ENCODE measurements at places on chromosomes 2 and 18.

DNA sequence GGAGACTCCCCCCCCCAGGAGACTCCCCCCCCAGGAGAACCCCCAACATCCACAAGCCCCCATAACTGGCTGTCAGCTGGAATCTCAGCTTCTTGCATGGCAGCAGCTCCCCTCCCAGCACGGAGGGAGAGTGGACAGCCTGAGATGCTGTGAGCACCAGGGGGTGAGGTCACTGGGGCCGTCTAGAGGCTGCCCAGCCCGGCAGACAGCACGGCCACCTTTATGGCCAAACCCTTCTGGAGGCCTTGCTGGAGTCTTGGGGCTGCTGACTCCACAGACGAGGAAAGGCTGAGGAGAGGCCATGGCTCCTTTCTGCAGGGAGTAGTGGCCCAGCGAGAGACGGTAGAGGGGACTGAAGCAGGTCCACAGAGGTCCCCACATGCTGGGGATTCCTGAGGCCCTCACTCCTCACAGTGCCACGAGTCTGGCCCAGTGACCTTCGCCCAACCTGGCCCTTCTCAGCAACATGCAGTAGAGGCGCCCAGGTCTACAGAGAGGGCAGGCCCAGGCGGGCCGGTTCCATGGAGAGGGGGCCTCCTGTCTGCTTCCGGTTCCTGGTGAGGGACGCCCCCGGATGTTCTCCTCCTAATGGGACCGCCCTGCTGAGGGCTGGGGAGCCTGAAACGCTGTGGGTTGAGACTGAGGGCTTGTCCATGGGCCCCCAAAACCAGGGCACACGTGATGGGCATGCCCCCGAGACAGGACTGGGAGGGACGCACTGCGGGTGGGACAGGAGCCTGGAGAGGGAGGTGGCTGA, 122.6 kb upstream of the CTDP1 start:
- no peak for DNase-seq

DNA sequence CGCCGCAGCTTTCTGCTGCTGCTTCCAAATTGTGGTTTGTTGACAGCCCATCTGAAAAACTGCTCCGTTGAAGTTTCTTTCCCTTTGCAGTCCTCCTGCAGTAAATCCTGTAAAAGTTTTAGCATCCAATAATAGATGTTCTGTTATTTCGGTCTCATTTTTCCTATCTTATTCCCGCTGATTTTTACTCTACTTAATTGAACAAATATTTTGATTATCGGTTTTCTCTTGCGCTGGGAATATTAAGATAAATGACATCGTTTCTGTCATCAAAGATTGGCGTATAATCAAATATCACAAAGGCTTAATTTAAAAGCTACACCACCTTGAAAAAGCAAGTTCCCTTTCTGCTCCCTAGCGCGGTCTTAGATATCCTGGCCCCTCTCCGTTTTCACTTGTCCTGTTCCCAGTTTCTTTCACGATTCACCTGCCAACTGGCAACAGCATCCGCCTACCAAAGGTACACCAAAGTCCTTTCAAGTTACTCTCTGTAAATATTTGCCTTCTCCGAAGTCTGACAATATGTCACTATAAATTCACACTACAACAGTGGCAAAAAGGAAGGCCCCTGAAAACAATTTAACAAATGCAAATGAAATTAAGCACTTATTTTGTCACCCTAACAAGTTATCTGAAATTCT, 1.0 kb upstream of the STRN start:
- no peak for DNase-seq

GRCh38 chr2:96771796-96772618, 11.3 kb downstream of the CNNM4 start:
- DNase-seq: no peak

DNA sequence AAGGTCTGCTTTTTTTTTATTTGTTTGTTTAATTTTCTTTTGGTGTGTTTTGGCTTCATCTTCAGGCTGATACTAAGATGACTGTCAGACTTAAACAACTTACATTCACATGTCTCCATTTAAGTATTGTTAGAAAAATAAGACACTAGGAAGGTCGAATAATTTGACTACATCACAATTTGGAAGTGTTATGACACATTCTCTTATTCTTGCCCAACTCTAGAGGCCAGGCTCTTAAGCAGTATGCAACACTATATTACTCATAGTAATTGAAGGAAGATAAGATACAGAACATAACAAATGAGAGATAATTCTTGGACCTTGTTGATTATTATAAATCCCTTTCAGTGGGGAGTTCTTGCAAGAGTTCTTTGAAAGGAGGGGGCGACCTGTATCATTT, 295.3 kb upstream of the COL3A1 start:
- no peak for DNase-seq

DNA sequence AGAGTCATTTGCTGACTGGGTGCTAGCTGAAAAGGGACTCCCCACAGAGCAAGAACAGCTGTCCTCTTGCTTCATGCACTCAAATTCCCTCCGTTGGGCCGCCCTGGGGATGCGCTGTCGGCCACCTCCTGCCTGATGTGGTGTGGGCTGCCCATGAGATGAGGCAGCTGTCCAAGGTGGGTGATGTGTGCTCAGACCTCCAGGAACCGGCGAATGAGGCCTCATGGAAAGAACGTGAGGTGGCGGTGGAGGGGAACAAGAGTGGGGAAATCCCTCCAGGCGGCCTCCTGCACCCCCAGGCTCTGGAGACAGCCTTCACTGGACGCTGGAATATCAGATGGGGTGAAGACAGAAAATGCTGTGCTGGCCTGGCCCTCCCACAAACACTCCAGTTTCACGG, 79.8 kb downstream of the LONRF2 start:
- no peak for DNase-seq

- peak; percentile 86 for DNase-seq
These were observed at the start of the genes CCDC142 and TTC31 for GRCh38 chr2:74482801-74483674. Gene CCDC142, minus strand, starts transcription at chr2:74482998. Its CDS starts 161 bp downstream, at chr2:74482837. Gene TTC31, plus strand, starts transcription at chr2:74483081. Its CDS starts 15 bp downstream, at chr2:74483096.

- no peak for DNase-seq
These were observed 992.8 kb upstream of the FANCL start for GRCh38 chr2:59233920-59234319.

GRCh38 chr2:156005999-156006712, 326.4 kb downstream of the NR4A2 start:
- no peak for DNase-seq

- DNase-seq: no peak
These were observed 73.5 kb downstream of the EMX1 start for GRCh38 chr2:72990695-72991438.

GRCh38 chr2:37669446-37669845, 2.0 kb downstream of the CDC42EP3 start:
- DNase-seq: no peak

- no peak for DNase-seq
These were observed 34.0 kb upstream of the COL3A1 start for GRCh38 chr2:188940171-188940570.

- no peak for DNase-seq
These were observed 36.6 kb downstream of the DARS1 start for GRCh38 chr2:135948642-135949355.

GRCh38 chr2:231272991-231273390, 74.6 kb downstream of the ARMC9 start:
- no peak for DNase-seq

GRCh38 chr2:202193881-202194353, 44.5 kb downstream of the SUMO1 start:
- no peak for DNase-seq

GRCh38 chr18:693466-694187, 18.8 kb downstream of the ENOSF1 start:
- no peak for DNase-seq

DNA sequence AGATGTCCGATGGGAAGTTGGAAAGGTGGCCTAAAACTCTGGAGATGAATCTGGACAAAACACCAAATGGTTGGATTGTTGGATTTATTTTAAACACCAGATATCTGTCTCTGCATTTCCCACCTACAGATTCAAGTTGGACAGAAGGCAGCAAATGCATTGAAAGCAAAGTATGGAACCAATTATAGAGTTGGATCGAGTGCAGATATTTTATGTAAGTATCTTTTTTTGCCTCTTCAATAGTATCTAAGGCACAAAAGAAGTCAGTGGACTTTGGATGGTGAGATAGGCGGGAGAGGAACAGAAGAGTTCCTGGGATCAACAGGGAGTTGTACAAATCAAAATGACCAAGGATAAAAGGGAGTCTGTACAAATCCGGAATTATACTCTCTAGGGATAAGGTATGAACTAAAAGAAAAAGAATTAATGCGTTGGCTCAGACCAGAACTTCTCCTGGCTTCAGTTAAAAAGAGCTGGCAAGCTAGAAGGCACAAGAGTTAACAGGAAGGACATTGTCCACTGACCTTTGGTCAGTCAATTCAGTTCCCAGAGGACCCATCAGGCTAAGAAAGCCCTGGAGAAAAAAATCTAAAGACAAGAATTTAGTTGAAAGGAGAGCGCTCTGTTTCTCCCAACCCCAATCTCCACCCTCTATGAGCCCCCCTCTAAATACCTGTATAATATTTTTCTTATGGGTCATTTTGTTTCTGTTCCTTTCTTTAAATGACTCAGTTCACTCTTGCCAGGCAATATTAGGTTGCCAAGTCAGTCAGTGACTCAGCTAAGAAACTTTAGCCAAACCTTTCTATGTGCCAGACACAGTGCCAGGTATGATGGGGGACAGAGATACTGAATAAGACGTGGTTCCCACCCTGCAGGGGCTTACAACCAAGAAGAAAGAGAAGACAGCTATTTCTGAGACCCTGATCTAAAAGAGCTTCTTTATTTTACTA, 29.1 kb downstream of the CPO start:
- no peak for DNase-seq

DNA sequence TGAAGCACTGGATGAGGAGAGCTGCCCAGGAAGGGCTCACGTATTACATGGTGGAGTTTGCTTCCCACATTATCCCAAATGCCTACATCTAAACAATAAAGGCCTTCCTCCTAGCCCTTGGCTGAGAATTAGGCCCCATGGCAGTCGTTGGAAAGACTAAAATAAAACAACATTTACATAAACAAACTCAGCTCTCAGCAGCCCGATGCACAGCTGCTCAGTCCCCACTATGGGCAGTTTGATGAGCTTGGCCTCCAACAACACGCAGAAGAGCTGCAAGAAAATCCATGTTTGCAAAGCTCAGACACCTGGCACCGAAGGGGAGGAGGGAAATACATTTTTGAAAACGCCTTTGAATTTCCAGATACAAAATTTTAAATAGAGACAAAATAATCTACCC, 352.4 kb downstream of the EIPR1 start:
- no peak for DNase-seq

- no peak for DNase-seq
These were observed 21.0 kb upstream of the FAHD2A start for GRCh38 chr2:95381212-95382191.

DNA sequence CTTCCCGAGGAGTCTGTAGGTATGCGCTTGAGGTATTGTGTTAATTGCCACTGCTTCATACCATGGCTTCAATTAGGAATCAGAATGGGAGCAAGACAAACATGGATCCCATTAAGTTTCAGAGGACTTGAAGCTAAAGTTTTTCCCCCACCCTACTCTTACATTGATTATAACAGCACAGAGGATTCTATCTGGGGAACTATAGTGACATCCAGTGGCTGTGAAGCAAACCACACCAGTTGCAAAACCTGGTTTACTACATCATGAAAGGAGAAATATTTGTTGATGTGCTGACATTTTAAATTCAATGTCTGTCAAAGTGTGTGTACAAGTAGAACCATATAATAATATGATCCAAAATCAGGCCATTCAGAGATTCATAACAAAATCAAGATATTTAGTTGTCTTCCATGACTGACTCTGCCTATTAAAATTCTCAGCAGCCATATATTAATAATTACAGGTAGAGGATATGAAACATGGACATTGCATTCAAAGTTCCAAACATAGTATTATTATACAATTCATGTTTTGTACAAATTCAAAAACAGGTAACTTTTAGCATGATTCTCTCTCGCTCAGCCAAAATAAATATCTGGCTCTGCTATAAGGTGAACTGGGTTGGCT, 82.9 kb downstream of the GRB14 start:
- no peak for DNase-seq

All from stimulated activated CD8-positive, alpha-beta memory T cell treated with anti-CD3 and anti-CD28 coated beads, Interleukin-4, amount 100 ng/mL, for 1 hour (primary cell).